ENCODE measurements at places on chromosomes 7 and 10. TPM values are rescaled to one million over a fixed set of nuclear protein-coding genes. Genes with fewer than 3 reads are reported as not detected.

Gene SAMD9
- total RNA-seq, result 1.8 TPM

Gene SHOC2
- 43.3 TPM for total RNA-seq

Gene OR13A1
- not detected for total RNA-seq

Gene AASS
- total RNA-seq, result 0.90 TPM

Gene IFIT1B
- not detected for total RNA-seq

Gene RNF148
- total RNA-seq, result not detected

Gene SPDYE11
- not detected for total RNA-seq

Gene PHF14
- total RNA-seq, result 40.2 TPM

Gene PRR15
- total RNA-seq, result 0.11 TPM

Gene ZCCHC24
- 0.92 TPM for total RNA-seq

DNA sequence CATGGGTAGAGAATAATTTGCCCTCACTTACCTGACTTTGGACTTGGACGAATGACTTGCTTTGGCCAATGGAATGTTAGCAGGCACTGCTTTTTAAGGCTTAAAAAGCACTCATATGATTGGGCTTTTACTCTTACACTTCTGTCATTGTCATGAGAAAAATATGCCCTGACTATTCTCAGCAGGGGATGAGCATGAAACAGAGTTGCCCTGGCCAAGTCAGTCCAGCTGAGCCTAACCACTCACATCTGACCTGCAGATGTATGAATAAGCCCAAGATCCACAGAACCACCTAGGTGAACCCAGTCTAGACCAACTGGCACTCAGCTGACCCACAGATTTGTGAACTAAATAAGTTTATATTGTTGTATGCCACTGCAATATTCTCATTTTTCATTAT is 573.5 kb downstream of the TNS3 start:
- no peak for DNase-seq

DNA sequence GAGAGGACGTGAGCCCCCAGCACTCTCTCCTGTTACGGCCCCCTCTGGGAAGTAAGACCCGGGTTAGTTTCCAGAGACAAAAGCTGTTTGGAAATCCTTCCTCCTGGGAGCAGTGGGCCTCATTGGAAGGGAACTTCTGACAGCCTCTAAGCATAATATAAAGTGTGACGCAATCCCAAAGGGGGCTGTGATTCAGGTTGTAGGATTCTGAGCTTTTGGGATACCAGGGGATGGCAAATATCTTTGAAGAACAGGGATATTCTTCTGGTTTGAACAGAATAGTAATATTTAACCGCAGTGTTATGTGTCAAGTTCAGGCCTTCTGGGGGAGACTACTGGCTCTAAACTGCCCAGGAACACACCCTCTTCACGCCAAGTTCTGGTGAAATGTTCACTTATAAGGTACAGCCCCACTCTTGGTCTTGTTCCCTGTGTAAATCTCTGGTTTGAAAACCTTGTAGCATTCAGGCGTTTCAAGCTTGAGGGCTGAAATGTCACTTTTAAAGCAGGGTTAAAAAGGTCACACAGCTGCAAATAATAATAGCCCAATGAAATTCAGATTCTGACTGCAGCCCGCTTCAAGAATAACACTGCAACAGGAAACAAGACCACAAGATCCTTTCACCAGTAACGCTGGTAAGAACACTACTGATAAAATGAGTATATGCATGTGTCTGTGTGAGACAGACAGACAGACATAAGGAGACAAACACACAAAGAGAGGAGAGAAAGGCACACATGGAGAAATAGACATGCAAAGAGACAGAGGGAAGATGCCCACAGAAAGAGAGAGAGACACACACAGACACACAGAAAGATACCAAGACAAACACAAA is 69.0 kb downstream of the CREB5 start:
- DNase-seq, result no peak

DNA sequence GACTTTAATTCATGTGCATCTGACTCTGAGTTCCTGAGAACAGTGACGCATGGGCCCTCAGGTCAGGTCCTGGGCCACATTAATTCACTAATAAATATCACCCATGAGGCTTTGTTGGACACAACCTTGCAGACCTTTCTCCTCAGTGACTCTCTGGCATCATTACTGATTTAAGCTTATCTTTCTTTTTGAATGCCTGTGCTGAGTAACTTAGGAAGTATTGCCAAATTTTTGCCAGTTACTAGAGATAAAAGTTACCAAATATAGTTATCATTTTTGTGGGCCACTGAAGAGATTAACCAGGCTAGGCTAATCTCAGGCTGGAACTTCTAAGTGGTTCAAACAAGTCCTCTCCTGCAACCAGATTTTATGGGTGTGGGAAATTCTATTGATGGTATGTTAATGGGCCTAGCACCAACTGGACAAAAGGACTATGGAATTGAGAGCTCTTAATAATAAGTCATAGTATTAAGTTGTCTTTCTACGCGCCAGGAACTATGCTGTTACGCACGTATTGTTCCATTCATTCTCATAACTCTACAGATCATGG is 28.8 kb upstream of the PRTFDC1 start:
- no peak for DNase-seq

DNA sequence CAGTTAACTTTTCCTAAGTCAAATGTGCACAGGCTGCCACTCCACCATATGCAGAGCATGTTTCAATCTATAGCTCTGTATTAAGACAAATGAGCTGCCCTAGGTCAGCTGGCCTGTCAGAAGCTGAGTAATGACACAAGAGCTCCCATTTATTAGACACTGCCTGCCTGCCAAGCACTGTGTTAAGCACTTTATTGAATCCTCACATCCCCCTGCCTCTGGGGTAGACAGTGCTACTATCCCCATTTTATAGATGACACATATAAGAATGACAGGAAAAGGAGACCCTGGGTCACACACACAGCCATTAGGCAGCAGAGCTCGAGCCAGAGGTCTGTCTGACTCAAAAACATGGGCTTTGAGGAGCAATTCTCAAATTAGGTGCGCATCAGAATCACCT is 179.8 kb upstream of the PDE1C start:
- DNase-seq, result no peak

DNA sequence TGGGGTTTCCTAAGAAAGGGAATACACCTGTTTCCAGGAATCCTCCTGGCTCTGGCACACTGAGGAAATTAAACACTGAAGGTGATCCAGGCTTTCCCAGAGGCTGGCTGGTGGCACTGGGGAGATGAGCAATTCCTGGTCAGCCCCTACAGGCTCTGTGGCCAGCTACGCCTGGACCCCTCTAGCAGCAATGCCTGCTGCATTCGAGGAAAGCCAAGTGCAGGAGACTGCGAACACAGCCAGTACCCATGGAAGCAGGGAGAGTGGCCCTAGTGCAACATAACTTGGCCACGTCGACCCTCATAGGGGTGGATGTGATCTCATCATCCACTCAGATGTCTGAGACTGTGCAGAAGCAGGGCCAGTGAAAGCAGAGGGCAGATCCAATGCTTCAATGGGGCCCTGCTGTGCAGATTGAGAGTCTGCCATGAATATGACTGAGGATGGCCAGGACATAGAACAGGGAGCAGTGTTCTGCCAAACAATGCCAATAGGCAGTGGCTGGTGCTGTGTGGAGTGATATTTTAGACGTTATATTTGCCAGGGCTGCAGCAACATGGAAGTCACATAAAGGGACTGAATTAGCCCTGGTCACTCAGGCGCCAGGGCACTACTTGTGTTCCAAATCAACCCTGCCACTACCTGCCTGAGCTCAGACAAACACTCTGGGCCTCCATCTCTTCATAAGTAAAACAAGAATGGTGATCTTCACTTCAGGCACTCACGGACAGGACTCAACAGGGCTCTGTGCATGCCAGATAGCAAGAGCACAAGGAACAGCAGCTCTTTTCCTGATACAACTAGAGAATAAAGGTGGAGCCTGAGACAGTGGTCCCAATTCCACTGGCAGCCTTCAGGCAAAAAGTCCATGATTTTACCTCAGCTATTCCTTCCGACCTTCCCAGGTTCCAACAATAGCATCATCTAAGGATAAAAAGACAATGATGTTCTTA is 2.4 kb downstream of the ZNF488 start:
- no peak for DNase-seq

DNA sequence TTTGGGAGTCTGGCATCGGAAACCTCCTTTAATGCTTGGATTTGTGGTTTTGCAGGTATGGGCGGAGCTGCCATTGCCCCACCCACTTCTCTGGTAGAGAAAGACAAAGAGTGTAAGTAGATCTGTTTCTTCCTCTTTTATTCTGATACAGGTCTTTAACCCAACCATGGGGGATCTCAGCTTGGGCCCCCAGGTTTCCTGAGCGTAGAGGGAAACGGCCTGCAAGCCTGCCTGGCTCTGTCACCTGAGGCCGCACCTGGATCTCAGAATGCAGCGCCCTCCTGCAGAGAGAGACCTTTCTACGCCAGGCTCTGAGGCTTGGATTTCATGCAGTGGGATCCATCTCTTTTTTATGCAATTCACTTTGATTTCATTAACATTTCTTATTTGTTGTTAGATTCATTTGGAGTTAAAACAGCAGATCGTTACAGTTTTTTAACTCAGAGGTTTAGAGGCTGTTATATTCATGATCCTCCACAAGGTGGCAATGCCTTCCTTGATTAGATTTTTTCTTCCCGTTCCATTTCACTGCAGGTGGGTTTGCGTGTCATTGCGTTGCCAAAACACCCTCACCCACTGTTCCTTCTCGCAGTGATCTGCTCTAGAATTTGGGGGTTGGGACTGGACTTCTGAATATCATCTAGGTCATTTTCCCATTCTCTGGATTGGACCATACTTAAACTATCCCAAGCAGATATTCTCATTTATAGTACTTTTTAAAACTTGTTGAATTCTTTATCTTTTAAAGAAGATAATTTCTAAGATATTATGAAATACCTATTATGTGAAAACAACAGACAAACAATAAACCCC is 20.0 kb downstream of the RBM17 start:
- no peak for DNase-seq

DNA sequence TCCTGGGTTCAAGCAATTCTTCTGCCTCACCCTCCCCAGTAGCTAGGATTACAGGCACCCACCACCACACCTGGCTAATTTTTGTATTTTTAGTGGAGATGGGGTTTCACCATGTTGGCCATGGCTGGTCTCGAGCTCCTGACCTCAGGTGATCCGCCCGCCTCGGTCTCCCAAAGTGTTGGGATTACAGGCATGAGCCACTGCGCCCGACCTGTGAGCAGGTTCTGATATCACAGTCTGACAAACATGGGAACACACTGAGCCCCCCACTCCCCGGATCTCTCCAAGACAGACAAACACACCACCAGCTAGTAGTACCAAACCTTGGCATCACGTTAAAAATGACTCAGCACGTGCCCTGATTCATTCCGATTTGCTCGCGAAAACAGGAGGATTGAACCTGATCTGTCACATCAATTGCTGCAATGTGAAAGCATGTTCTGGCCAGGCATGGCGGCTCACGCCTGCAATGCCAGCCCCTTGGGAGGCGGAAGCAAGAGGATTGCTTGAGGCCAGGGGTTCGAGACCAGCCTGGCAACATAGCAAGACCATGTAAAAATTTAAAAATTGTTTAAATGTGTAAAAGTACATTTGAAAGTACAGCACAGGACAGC is 106.5 kb downstream of the SMURF1 start:
- DNase-seq, result no peak

DNA sequence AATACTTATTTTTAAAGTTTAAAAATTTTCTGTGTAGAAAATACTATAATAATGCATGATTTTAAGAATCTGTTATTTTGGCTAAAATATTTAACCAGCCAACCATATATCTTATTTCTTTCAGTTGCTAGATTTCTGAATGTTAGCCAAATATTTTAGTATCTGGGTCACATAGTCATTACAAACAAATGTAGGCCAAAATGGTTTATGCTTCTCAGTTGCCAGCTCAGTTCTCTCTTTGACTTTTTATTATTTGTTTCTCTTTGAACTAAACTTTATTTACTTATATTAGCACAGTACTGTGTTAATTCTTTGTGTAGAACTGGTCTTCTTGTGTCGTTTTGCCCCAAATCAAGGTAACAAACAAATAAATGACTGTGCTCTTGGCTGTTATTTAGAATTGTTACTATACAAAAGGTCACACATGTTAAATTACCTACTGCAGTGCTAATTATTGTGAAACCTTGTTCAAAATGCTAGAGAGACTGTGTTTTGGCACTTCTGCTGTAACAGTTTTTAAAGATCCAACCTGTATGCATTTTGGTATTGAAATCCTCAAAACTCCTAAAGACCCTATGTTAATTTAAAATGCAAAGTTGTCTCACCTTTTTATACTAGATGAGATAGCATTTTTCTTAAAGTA is 39.8 kb downstream of the ZEB1 start:
- no peak for DNase-seq

DNA sequence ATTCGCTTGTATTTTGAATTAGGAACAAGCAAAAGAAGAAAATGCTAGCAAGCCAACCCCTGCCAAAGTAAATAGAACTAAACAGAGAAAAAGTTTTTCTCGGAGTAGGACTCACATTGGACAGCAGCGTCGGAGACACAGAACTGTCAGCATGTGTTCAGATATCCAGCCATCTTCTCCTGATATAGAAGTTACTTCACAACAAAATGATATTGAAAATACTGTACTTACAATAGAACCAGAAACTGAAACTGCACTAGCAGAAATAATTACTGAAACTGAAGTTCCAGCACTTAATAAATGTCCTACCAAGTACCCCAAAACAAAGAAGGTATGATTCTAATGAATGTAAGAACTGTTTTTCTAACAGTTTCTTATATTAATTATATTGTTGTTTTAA is 87.9 kb downstream of the KMT2E start:
- DNase-seq, result no peak

- DNase-seq, result no peak
Observed at GRCh38 chr10:230758-231157, 95.5 kb downstream of the ZMYND11 start.

DNA sequence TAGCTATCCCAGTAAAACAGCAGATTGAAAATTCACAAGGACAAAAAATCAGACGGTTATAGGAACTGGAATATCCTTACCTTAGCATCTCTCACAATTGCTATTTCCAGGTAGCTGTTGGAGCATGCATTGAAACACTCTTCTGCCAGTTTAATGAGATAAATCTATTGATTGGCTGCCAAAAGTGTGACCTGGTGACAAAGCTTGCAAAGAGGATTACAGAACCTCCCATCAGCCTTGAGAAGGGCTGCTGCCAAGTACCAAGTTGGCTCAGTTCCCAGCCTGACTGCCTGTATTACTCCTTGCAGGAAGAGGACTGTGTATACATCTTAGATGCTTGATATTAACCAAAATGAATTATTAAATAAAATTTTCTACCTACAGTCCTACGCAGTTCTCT is 5.1 kb downstream of the PRLHR start:
- no peak for DNase-seq

GRCh38 chr10:122421742-122422141 is 32.7 kb upstream of the ARMS2 start:
- DNase-seq, result no peak

GRCh38 chr10:78579995-78580394 is 488.8 kb upstream of the ZMIZ1 start:
- no peak for DNase-seq

GRCh38 chr10:6721964-6722615 is 142.0 kb upstream of the PRKCQ start:
- DNase-seq, result no peak

GRCh38 chr7:72159911-72160310 is 252.2 kb downstream of the CALN1 start:
- DNase-seq, result no peak

DNA sequence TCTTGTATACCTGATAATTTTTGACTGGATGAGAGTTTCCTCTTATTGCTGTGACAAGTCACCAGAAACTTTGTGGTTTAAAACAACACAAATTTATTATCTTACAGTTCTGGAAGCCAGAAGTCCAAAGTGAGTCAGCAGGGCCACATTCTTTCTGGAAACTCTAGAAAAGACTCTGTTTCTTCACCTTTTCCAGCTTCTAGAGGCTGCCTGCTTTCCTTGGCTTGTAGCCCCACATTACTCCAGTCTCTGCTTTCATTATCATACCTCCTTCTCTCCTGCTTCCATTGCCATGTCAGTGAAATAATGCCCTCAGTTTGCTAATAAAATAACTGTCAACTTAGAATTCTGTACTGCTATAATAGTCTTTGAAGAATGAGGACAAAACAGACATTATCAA is 65.3 kb downstream of the VCL start:
- no peak for DNase-seq

Data from activated T-cell treated with anti-CD3 and anti-CD28 coated beads, Interleukin-2, amount 50 U/mL, for 4 hours (primary cell).